ENCODE measurements at places on chromosomes 2 and 18. TPM values are rescaled to one million over a fixed set of nuclear protein-coding genes. Genes with fewer than 3 reads are reported as not detected.

GRCh38 chr2:210591663-210592062 lies 35.3 kb downstream of the CPS1 start:
- H3K36me3 ChIP-seq = no peaks in the 10 kb centered on the region
- H3K4me3 ChIP-seq = no peak overlapping the region
- H3K27ac ChIP-seq = no peak overlapping the region
- no peak for DNase-seq
- H3K27me3 ChIP-seq = no peaks in the 10 kb centered on the region

GRCh38 chr18:74277296-74277695 lies 14.5 kb downstream of the CYB5A start:
- H3K4me1 ChIP-seq = peaks cover 22% of the 10 kb centered on the region
- no peaks in the 10 kb centered on the region for H3K27me3 ChIP-seq
- H3K27ac ChIP-seq = no peak overlapping the region
- DNase-seq = no peak
- H3K36me3 ChIP-seq = peaks cover 12% of the 10 kb centered on the region
- H3K4me3 ChIP-seq = no peak overlapping the region

WDPCP gene
- 9.7 TPM for total RNA-seq

GRCh38 chr2:151919786-151920185 lies 91.6 kb upstream of the ARL5A start:
- no peaks in the 10 kb centered on the region for H3K27me3 ChIP-seq
- H3K4me3 ChIP-seq = no peak overlapping the region
- no peak for DNase-seq

DNA sequence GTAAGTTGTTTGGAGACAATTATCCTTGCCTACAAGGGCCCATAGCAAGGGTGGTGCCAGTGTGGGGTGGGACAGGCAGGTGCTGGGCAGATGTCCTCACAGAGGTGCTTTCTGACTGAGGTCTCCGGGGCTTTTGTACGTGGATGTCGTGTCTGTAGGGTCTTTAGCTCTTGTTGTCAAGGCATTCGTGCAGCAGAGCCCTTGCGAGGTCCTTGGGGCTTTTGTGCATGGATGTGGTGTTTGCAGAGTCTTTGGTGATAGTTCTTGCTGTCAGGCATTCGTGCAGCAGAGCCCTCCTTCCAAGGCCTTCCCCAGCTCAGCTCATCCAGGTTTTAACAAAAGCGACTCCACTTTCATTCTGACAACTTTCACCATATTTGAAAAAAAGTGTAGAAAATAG lies 116.0 kb upstream of the TMEM18 start:
- H3K36me3 ChIP-seq = no peaks in the 10 kb centered on the region
- no peak for DNase-seq
- H3K4me1 ChIP-seq = no peaks in the 10 kb centered on the region

DNA sequence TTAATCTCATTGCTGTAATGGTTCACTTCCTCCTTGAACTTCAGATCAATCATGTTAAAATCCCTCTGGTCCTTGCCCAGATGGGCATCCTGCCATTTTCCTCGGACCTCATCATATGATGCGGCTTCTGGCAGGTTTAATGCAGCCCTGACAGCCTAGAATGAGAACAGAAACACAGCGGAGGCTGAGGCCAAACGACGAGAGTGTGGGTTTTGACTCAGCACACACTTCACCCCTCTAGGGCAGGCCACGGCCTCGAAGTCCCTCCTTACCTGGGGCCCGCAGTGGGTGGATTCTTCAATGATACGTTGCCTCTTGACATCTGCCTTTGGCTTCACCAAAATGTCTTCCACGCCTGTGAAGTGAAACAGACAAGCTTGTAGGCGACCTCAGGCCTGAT lies 56.8 kb downstream of the POLR1A start:
- no peak for DNase-seq
- peaks cover 100% of the 10 kb centered on the region for H3K36me3 ChIP-seq
- peak overlapping the region; percentile 11 for H3K27ac ChIP-seq

SLC4A3 gene
- total RNA-seq = 4.0 TPM

WDSUB1 gene
- total RNA-seq = 7.1 TPM

DNA sequence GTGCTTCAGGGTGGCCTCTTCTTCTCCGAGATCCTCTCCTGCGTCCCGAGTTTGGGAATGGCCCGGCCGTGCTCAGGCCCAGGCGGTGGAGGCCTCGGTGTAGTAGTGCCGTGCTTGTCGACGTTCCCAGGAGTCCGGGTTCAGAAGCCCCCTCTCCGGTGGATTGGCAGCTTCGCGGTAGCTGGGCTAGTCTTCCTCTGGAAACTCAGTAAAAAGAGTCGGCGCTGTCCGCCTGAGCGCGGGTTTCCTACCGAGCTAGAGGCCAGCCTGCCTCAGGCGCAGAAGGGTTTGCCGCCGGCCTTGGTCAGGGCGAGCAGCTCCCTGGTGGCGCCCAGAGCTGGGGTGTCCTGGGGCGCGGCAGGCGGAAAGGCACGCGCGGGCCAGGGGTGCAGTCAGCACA lies 3.2 kb downstream of the RALBP1 start:
- no peak overlapping the region for H3K27ac ChIP-seq
- H3K36me3 ChIP-seq = no peaks in the 10 kb centered on the region
- H3K4me1 ChIP-seq = peaks cover 41% of the 10 kb centered on the region
- DNase-seq = no peak
- no peak overlapping the region for H3K4me3 ChIP-seq

LDLRAD4 gene
- total RNA-seq = 17.9 TPM

DYNAP gene
- 5.2 TPM for total RNA-seq

GRCh38 chr2:175755169-175755568 lies 246.9 kb downstream of the LNPK start:
- DNase-seq = no peak
- no peak overlapping the region for H3K4me3 ChIP-seq
- no peaks in the 10 kb centered on the region for H3K4me1 ChIP-seq
- no peaks in the 10 kb centered on the region for H3K36me3 ChIP-seq
- no peak overlapping the region for H3K27ac ChIP-seq

- no peak overlapping the region for H3K27ac ChIP-seq
- no peak for DNase-seq
- H3K27me3 ChIP-seq = no peaks in the 10 kb centered on the region
- H3K4me3 ChIP-seq = no peak overlapping the region
- H3K4me1 ChIP-seq = no peaks in the 10 kb centered on the region
Measured at GRCh38 chr2:113248997-113249770, 29.5 kb downstream of the PAX8 start.

NAPG gene
- 34.4 TPM for total RNA-seq

GRCh38 chr2:238145851-238146250 lies 7.4 kb downstream of the KLHL30 start:
- H3K27ac ChIP-seq = no peak overlapping the region
- H3K27me3 ChIP-seq = no peaks in the 10 kb centered on the region
- DNase-seq = no peak
- no peaks in the 10 kb centered on the region for H3K36me3 ChIP-seq
- peaks cover 24% of the 10 kb centered on the region for H3K4me1 ChIP-seq
- H3K4me3 ChIP-seq = no peak overlapping the region

DNA sequence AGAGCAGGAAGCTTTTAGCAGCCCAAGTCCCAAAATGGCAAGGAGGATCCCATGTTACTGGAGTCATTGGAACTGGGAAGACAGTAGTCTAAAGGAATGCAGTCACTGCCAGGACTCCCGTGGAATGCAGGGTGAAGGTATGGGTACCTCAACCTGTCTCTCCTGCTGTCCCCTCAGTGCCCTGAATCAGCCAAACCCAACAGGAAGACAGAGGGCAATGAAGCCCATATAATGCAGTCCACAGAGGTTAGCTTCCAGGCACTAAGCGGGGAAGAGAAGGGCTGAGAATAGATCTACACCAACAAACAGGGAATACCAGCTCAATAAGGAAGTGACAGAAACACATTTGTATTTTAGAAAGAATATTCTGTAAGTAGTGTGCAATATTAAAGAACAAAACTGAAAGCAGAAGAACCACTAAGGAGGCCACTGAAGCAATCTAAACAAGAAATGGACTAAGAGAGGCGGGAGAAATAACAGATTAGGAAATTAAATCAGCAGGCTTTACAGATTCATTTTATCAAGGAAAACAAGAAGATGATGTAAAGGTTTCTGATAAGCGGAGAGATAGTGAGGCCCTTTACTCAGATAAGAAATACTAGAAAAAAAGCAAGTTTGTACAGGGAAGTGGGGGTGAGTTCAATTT lies 8.3 kb downstream of the NEMP2 start:
- H3K27me3 ChIP-seq = no peaks in the 10 kb centered on the region
- H3K36me3 ChIP-seq = peaks cover 2% of the 10 kb centered on the region
- DNase-seq = no peak
- peaks cover 10% of the 10 kb centered on the region for H3K4me1 ChIP-seq

BMP10 gene
- total RNA-seq = not detected

SLC9A4 gene
- 0.42 TPM for total RNA-seq

- DNase-seq = no peak
- peak overlapping the region; percentile 70 for H3K27ac ChIP-seq
- H3K4me3 ChIP-seq = no peak overlapping the region
Measured at GRCh38 chr2:11419781-11420180, 46.2 kb downstream of the E2F6 start.

DNA sequence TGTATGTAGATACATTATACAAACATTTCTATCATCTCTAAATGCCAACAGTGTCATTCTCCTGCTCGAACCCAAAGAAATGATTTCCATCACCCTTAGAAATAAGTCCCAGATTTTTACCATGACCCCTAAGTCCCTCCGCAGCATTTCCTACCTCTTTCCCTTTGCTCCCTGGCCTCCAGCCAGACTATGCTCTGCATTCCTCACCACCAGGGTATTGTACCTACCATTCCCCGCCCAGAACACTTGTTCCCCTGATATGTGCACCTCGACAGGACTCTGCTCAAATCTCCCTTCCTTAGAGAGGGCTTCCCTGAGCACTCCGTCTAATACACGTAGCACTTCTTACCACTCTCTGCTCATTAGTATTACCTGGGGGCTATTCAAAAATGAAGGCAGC lies 630.2 kb downstream of the ARHGAP15 start:
- H3K27me3 ChIP-seq = no peaks in the 10 kb centered on the region
- H3K4me3 ChIP-seq = no peak overlapping the region
- H3K4me1 ChIP-seq = no peaks in the 10 kb centered on the region
- H3K36me3 ChIP-seq = no peaks in the 10 kb centered on the region

- DNase-seq = no peak
- no peaks in the 10 kb centered on the region for H3K27me3 ChIP-seq
- no peaks in the 10 kb centered on the region for H3K4me1 ChIP-seq
Measured at GRCh38 chr2:106816974-106817373, 69.0 kb downstream of the ST6GAL2 start.

DNA sequence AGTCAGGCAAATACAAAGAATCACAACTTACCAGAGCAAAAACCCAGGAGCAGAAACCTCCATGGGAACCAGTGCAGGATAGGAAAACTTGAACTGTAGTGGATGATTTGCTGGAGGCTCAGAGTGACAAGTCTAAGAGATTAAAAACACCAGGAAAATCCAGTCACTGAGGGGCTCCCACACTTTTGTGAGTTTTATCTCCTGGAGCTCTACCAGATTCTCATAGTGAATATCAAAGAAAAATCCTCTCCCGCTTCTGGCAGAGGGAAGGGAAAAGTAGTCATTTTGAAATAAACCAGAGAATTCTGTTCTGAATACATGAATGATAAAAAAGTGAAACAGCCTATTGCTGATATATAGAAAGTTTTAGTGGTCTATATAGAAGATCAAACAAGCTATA lies 23.1 kb downstream of the NABP1 start:
- H3K4me3 ChIP-seq = no peak overlapping the region
- no peaks in the 10 kb centered on the region for H3K4me1 ChIP-seq
- DNase-seq = no peak
- H3K27ac ChIP-seq = no peak overlapping the region
- H3K36me3 ChIP-seq = no peaks in the 10 kb centered on the region

GKN1 gene
- not detected for total RNA-seq

DHRS9 gene
- total RNA-seq = 15.3 TPM

REG3A gene
- not detected for total RNA-seq

DNA sequence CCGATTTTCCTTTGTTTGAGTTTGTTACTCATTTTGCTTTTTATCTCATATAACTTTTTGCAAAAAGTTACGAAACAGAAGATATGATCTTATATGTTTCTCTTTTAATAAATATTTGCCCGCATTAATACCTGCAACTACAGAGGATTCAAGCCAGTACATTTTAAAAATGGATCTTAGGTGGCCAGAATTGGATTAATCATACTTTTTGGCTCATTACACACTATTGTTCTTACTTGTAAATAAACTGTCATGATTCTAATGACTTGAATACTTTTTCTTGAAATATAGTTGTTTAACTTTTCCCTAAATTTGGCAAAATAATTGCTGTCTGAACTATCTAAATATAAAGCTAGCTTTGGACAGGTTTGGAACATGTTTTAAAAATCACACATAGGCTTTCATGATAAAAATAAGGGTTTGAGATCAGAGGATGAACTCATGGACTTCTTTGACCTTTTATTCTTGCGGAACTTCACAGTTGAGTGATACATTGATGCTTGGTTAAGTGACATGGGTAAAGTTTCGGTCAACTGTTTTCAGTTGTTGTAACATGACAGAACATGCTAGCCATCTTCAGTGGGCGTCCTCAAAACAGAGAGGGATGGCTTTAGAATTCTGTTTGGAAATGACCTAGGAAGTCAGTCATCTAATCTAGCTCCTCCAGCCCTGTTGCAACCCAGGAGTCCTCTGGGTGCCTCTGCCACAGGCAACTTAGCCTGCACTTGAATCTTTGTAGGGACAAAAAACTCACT lies 44.5 kb downstream of the LTBP1 start:
- no peaks in the 10 kb centered on the region for H3K36me3 ChIP-seq
- no peaks in the 10 kb centered on the region for H3K27me3 ChIP-seq
- peaks cover 14% of the 10 kb centered on the region for H3K4me1 ChIP-seq
- H3K4me3 ChIP-seq = no peak overlapping the region
- H3K27ac ChIP-seq = no peak overlapping the region

DNA sequence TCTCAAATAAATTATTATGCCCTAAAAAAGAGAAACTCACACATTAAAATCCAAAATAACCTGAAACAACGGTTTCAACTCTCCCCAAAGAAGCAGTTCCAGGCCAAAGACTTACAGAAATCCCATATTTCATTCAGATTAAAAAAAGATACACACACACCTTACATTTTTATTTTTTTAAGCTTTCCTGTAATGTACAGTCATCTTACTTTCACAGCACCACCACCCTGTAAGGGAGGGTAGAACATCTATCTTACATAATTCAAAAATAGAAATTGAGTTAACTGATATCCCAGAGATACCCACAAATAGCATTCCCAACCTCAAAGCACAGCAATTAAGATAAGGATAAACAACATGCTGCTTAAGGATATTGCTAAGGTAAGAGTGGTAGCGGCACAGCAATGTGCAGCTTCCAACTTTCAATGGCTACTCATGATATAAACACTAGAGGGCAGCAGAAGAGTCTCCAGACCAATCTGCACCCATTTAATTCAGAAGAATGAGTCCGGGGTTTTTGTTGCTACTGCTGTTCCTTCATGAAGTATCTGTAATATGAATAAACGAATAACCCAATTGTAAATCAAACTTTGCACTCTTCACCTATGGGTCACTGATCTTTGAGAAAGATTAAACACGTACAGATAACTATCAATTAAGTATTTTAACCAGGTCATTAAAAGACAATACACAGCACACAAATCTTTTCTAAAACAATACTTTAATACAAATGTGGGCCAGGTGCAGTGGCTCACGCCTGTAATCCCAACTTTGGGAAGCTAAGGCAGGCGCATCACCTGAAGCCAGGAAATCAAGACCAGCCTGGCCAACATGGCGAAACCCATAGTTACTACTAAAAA lies 11.3 kb downstream of the GFPT1 start:
- H3K4me1 ChIP-seq = peaks cover 14% of the 10 kb centered on the region
- H3K36me3 ChIP-seq = peaks cover 2% of the 10 kb centered on the region
- no peaks in the 10 kb centered on the region for H3K27me3 ChIP-seq
- no peak for DNase-seq
- no peak overlapping the region for H3K4me3 ChIP-seq
- H3K27ac ChIP-seq = no peak overlapping the region

GRCh38 chr2:241951920-241952319 lies 82.4 kb downstream of the RTP5 start:
- no peak overlapping the region for H3K4me3 ChIP-seq
- H3K27ac ChIP-seq = no peak overlapping the region
- H3K27me3 ChIP-seq = no peaks in the 10 kb centered on the region
- no peaks in the 10 kb centered on the region for H3K36me3 ChIP-seq
- no peaks in the 10 kb centered on the region for H3K4me1 ChIP-seq

All from esophagus squamous epithelium (tissue), 5 donors.